Ascending aorta (tissue), 2 donors: ENCODE measurements at places on chromosomes 2 and 18.

DNA sequence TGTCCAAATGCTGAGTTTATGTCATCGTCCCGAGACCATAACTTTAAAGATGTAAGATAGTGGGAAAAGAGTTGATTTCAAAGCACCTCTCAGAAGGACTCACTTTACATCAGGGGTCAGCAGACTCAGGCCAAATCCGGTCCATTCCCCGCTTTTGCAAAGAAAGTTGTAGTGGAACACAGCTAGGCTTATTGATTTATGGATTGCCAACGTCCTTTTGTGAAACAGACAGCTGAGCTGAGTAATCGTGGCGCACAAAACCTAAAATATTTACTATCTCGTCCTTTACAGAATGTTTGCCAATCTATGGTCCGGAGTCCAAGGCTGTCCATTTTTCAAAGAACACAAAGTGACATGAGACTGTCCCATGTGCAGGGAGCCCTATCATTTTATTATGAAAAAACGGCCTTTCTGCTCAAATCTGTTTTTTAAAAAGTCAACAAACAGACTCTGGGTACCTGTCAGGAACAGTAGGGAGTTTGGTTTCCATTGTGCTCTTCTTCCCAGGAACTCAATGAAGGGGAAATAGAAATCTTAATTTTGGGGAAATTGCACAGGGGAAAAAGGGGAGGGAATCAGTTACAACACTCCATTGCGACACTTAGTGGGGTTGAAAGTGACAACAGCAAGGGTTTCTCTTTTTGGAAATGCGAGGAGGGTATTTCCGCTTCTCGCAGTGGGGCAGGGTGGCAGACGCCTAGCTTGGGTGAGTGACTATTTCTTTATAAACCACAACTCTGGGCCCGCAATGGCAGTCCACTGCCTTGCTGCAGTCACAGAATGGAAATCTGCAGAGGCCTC lies at the start of gene IL1RN:
TSS of gene IL1RN (plus strand) at position 754 of the 801 bp plus-strand sequence. CDS start at position 781, 27 bp downstream.
- peak; percentile 22 for DNase-seq

GRCh38 chr18:78875016-78875777 lies 104.4 kb upstream of the SALL3 start:
- DNase-seq, result no peak

- no peak for DNase-seq
These were observed 3.1 kb upstream of the KCNJ13 start for GRCh38 chr2:232779465-232779864.

DNA sequence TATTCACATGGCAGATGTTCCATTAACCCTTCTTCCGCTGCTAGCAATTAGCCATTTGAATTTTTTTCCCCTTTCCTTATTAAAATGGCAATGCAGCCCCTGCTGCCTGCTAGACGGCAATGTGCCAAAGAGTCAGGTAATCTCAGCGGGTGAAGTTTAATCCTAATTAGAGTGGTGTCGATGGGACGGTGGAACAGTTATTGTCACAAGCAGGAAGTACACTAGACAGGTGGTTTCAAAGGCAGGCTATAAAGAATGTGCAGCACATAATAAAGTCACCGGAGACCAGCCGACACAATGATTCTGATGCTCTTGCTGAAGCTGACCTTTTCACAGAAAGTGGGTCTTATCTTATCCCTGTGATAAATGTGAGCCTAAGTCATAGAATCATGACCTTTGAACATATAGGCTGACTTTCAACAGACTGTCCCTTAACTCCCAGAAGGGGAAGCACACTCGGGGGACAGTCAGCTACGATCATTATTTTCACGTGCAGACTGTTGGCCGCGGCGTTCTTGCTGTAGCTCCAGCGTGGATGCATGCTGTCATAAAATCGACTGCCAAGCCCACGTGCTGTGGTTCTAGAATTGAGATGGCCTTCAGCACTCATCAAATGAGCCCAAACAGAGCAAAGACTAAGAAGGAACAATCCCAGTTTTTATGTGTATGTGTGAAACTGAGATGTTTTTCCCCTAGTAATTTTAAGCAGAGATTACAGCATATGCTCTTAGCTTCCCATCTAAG lies 926.2 kb upstream of the SOX11 start:
- no peak for DNase-seq

- DNase-seq, result no peak
These were observed 20.5 kb upstream of the KIF3C start for GRCh38 chr2:26002632-26003310.

GRCh38 chr2:133415210-133415876 lies 152.9 kb downstream of the NCKAP5 start:
- DNase-seq, result no peak

DNA sequence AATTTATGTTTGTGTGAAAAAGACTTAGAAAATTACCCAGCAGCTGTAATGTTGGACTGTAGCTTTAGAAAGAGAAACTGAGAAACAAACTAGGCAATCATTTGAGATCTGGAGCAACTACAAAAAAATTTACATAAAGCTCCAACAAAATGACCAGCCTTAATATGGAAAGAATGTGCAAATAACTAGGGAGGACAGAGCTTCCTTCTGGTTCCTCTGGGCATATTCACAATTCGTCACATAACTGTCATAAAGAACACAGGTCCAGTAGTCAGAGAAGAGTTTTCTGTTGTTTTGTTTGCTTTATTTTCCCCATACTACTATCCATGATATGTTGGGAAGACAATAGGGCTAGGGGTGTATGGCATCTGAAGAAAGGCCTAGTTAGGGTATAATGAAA lies 416.8 kb upstream of the DSEL start:
- DNase-seq, result no peak

DNA sequence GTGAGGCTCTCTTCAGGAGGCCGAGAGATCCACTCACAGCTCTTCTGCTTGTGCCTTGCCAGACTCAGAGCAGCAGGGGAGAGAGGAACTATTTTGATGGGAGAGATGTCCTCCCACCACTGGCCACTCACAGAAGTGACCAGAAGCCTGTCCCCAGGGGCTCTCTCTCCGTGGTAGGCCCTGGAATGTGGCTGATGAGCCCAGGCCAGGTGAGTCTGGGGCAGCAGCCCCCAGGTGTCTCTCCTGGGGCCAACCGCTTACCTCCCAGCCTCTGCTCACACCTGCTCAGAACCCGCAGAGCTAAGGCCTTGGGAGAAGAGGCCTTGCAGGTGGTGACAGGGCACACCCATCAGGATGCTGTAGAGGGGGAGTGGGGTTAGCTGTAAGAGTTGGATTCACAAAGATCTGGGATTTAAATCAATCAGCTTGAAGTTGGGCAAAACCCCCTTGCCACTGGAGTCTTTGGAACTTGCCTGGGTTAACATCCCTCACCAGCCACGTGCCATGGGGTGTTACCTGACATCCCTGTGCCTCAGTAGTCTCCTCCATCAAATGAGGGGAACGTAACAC lies 29.1 kb upstream of the ASB18 start:
- no peak for DNase-seq

DNA sequence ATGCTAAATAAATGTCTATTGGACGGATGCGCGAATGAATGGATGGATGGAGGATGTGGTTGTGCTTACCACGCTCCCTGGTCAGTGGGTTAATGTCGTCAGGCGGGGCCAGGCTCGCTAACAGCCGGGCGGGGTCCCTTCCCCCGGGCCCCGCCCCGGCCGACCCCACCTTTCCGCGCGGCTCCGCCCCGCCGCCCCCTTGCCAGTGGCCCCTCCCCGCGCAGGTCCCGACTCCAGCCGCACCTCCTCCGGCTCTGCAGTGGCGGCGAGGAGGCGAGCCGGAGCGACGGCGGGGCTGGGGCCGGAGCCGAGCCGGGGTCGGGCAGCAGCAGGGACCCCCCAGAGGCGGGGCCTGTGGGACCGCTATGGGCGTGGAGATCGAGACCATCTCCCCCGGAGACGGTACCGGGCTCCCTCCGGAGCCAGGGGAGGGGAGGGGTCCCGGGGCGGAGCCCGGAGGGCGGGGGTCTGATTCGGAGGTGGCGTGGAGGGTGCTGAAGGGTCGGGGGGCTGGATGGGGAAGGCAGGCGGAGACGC lies at the start of gene FKBP1B:
TSS of gene FKBP1B (plus strand) at position 257 of the 537 bp plus-strand sequence. CDS start at position 366, 109 bp downstream.
- DNase-seq, result peak; percentile 82

GRCh38 chr2:232308986-232309385 lies 69.6 kb upstream of the ALPP start:
- no peak for DNase-seq

DNA sequence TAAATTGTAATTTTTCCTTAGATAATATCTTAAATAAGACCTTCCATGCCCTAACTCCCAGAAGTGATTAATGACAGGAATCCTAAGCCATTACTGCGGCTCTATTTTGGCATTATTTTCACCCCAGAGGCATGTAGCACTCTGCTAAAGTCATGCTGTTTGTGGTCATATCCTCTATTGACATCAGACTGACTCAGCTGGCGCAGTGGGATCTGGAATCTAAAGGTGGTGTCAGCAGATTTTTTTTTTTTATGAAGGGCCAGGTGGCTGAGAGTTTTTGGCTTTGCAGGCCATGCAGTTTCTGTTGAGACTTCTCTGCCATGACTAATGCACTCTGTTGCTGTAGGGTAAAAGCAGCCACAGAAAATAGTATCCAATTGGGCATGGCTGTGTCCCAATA lies 64.1 kb upstream of the ACVR1C start:
- DNase-seq, result no peak

DNA sequence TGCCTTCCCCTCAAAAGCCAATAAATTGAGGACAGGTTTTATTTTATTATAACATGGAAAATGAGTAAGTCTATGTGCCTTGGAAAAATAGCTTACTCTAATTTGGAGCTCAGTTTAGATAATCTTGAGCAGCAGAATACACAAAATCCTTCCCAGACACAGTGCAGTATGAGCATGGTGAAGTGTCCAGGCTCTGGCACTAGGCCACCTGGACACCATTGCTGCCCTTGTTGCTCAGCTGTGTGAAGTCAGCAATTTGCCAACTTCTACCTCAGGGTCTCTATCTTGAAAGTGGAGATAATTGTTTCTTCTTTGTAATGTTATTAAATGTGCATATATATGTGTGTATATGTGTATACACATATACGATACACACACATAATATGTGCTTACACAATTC lies 104.9 kb upstream of the CAVIN2 start:
- no peak for DNase-seq

- DNase-seq, result no peak
These were observed 17.3 kb downstream of the MTA3 start for GRCh38 chr2:42585779-42586178.

DNA sequence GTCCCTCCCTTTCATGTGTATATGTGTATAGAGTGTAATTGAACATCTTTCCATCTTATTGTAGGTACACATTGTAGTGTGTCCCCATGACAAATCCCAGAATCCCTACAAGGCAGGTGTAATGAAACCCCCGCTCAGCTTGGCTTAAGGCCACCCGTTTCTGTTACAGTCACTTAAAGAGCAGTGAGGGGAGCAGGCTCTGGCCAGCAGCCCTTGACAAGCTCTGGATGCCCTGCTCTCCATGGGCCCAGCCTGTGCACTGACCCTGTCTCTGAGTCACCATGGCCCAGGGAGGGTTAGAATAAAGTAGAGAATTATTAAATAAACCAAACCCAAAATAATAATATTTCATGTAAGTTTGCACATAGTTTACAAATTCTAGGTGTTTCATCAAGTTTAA lies 17.2 kb upstream of the MAL start:
- no peak for DNase-seq

- no peak for DNase-seq
These were observed 180.3 kb downstream of the MYO5B start for GRCh38 chr18:50014606-50015005.

- no peak for DNase-seq
These were observed 215.4 kb upstream of the ITGA4 start for GRCh38 chr2:181241797-181242196.

DNA sequence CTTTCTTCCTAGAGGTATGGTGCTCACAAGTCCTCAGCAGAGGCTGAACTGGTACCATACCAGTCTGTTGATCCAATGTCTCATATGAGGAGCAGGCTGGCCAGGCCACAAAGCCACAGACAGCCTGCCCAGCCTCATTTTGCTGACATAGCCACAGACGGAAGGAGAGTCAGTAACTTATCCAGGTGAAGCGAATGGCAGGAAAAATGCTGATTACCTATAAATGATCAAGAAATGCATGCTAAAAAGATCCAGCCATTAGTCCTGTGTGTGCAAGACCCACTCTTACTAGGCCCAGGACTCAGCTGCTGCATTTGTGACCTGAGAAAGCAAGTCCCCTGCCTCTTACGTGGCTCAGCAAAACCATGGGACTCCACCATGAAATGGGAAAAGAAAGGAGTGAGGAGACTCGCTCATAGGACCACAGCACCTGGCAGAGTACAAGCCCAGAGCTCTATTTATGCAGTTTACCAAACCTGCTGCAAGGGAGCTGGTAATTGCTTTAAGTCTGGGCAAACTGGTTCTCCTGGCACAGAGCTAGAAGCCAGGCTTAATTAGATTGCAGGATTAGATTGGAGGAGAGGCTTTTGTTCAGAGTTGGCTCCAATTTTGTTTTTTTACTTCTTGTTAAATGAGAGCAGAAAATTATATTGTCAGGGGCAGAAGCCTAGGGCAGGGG lies 19.0 kb downstream of the RHOB start:
- peak; percentile 40 for DNase-seq

DNA sequence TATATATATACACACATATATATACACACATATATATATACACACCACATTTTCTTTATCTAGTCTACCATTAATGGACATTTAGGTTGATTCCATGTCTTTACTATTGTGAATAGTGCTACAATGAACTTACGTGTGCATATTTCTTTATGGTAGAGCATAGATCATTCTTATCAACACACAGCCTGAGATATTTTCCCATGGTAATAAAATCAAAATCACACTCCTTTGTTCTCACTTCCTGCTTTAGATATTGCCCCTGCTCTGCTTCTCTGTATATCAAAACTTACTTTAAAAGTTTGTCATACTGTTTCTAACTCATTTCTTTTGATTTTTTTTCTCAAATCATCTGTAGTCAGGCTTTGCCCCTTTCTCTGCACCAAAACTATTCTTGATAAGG lies 119.9 kb downstream of the DCC start:
- DNase-seq, result no peak

DNA sequence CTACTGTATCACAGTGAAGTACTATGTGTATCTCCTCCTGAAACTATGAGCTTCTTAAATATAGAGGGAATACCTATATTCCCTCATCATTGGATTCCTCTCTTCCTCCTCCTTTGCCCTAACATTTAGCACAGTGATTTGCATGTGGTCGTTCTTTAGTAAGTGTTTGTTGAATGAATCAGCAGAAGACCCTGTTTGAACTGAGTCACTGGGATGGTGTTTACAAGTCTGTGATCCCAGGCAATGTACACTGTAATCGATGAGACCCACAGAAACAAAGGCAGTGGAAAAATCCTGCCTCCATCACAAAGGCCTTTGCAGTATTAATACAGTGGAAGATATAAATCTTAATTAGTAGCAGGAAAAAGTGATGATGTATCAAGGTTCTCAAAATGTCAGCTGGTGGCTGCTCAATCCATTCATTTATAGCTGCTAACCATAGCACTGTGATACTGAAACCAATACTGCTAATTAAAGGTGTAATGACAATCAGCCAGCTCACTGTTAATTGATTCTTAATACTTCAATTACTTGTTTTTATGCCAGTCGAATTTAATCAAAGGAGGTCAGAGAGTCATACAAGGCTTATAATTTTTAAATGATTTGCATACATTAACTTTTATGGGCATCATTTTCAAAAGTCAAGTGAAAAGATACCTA lies 20.8 kb upstream of the MYO3B start:
- DNase-seq, result no peak

GRCh38 chr2:14363137-14363536 lies 269.4 kb upstream of the LRATD1 start:
- no peak for DNase-seq
